K562 (cell line): ENCODE measurements at places on chromosomes 12 and 14. TPM values are rescaled to one million over a fixed set of nuclear protein-coding genes. Genes with fewer than 3 reads are reported as not detected.

GRCh38 chr14:105602799-105603793 is 76.7 kb downstream of the TMEM121 start:
- no peak for DNase-seq

DNA sequence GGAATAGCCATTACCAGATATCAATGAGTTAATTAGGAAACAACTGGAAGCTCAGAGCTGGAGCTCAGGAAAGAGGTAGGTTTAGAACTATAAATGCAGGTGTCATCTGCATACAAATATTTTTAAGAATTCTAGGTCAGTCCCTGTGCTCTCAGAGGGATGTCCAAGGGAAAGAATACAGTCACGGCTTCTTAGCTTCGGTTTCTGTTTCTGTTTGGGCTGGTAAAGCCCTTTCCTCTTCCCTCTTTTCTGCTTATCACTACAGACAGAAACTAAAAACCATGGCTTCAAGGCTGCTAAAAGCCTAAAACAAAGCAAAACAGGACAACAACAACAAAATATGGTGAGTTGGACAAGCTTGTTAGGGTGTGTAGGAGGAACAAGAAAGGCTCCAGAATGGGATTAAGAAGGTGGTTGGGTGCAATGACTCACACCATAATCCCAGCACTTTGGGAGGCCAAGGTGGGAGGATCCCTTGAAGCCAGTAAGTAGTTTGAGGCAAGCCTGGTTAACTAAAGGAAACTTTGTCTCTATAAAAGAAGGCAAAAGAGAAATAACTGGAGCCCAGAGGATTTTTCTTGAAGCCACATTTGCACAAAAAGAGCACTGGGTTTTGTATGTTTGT is 113.0 kb downstream of the SEC23A start:
- DNase-seq = no peak

DNA sequence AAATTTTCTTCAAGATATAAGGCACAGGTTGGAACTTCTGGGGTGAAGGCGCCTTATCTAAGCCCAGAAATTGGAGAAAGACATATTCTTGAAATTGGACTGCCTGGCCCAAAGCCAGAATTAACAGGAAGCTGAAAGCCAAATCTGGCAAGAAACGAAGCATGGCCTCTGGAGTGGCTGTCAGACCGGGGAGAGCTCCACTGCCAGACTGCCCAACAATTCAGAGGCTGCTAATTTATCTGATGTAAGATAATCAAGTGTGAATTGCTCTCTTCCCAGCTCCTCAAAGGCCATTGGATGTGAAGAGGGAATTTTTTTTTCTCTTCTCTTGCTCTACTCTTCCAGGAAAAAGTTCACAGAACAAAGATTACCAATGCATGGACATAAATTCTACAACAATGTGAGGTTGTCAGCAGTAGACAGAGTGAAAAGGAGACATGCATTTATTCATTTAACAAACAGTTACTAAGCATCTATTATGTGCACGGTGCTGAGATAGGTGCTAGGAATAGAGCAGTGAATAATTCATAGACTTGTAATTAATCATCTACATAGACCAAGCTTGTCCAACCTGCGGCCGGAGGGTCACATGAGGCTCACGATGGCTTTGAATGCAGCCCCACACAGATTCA is at the start of gene GDF3:
Gene GDF3, minus strand, starts transcription at position 210 of the 632 bp plus-strand sequence. Its CDS starts 47 bp downstream, at position 163.
- DNase-seq = no peak

DNA sequence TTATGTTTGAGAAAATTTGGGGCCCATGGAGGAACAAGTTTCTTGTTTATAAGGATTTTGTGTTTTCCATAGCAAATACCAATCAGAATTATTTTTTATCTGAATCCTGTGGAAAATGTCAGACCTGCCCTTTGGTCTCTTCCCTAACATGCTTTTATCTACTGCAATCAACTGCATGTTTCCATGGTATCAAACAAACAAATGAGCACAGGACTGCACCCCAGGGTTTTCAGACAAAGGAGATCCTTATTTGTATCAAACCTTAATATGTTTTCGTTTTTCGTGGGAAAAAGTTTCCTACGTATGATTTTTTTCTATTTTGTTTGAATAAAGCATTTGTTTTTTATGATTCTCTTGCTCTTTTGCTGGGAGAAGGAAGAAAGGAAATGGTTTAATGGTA is 91.1 kb downstream of the GPR135 start:
- no peak for DNase-seq

The OTX2 gene
- total RNA-seq = not detected in 2 replicates

The ETNK1 gene
- total RNA-seq = 70.5 and 74.3 TPM in 2 replicates

The C1S gene
- total RNA-seq = 0.84 and 1.2 TPM in 2 replicates
